ENCODE measurements at places on chromosomes 5 and 9.

DNA sequence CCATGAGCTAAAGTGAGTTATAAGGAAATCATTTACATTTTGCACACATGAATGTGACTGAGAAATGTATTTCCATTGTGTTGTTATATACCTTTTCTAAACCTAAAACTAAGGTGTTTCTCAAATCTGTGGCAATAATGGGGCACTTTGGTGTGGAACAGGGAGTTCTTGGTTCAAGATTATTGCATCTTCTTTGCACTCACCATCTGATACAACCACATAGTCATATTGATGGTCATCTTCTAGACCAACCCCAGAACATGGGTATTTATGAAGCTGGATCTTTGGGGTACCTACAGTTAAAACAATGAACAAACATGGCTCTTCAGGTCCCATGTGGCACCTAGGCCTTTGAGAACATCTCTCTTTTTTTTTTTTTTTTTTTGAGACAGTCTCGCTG is 24.6 kb upstream of the SHOC1 start:
- no peak for DNase-seq

DNA sequence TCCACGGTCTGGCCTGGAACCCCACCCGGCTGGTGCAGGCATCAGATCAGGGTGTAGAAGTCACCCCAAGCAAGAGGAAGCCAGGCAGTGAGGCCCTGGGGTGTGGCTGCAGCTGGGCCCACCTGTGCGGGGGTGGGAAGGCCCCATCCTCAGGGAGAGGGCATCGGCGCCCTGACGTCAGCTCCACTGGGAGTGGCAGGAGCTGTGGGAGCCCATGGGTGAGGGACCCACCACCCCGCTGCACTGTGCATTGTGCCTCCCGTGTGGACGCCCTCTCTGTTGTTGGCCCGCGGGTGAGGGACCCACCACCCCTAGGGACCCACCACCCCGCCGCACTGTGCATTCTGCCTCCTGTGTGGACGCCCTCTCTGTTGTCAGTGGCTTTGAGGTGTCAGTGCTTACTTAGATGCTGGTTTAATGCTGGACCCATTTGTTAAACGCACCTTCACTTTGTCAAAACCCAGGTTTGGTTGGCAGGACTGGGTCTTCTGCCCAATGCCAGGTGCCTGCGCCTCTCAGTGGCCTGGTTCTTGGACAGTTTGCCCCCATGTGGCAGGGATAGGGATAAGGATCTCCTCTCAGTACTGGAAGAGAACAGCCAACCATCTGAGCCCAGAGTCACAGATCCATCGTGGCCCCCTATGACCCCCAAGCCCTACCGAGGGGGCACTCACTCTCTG is 6.9 kb upstream of the EXOC3 start:
- peak; percentile 39 for DNase-seq

GRCh38 chr9:134187110-134187531 is 22.8 kb upstream of the RNU6ATAC start:
- no peak for DNase-seq

- no peak for DNase-seq
Observed at GRCh38 chr5:66671305-66671704, 75.1 kb downstream of the MAST4 start.

- DNase-seq: peak; percentile 77
Observed at GRCh38 chr9:89036383-89036782, 45.1 kb downstream of the S1PR3 start.

DNA sequence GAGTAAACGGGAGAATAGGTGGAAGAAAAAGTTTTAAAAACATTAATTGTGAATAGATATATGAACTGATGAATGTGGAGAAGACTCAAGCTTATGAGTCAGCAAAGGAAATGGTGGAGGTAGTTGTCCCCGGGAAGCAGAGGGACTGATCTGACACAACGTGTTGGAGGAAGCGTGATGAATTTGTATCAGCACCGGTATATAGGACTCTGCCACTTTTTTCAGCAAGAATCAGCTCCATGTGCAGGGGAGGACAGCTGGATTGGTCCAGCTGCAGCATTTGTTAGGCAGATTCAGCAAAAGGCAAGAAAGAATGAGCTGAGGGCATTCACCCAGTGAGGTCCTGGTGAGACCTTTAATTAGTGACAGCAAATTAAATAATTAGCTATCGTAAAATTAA is 276.0 kb downstream of the TENT4A start:
- no peak for DNase-seq

DNA sequence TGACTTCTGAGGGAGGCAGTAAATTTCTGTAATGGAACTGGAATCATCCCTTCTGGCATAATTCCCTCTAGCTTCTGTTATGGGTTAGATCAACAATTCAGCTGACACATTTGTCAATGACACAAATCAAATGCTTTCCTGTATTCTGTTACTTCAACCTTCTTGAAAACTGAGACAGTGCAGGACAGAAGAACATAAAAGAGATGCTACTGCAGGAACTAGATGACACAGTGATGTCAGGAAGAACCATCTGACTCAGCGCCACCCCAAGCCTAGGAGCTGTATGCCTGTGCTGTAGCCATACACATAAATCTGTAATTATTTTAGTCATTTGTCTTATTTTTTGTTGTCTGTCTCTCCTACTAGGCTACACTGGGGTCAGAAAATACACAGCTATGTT is 18.2 kb upstream of the CEP120 start:
- DNase-seq: no peak

GRCh38 chr5:16431490-16431889 is 34.1 kb downstream of the ZNF622 start:
- no peak for DNase-seq

DNA sequence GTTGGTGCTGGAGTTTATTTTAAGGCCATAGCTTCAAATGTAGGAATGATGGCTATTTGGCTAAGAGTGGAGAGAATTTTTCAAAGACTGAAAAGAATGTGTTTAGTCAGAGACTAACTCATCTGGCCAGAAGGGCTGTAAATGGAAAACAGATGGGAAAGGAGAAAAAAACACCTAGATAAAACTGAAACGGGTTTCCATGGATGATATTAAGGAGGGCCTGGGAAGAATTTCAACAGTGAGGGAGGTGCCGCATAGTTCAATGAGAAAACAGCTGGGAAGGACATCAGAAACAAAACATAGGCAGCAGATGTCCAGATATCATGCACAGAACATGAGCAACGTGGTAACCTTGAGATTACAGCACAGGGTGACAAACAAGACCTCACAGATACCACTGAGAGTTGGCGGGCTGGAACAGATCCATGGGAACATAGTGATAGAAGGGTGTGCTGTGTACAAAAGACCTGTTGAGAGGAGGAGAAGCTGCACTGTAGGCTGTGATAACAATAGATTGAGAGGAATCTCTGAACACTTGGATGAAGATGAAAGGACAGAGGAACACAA is 31.2 kb upstream of the RAD23B start:
- DNase-seq: peak; percentile 94

DNA sequence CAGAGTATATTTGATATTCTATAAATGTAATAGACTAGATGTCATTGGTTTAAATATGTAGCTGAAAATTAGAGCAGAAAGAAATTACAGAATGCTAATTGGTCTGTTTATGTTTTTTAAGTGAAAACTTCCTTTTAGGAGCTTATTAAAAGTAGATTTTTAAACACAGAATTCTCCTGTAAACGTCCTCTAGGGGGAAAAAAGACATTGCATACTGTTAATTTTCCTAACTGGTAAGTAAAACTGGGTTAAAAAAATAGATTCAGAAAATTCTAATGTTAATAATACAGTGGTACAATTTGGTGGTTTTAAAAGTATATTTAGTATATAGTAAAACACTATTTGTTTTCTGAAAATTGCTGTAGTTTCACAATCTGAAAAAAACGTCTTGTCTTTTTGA is 59.8 kb downstream of the ZCCHC7 start:
- no peak for DNase-seq

- DNase-seq: peak; percentile 31
Observed at GRCh38 chr5:9284272-9284671, 261.6 kb downstream of the SEMA5A start.

GRCh38 chr9:81902626-81903025 is 25.6 kb upstream of the SPATA31D4 start:
- DNase-seq: no peak
